ENCODE measurements at places on chromosomes 13 and 19.

DNA sequence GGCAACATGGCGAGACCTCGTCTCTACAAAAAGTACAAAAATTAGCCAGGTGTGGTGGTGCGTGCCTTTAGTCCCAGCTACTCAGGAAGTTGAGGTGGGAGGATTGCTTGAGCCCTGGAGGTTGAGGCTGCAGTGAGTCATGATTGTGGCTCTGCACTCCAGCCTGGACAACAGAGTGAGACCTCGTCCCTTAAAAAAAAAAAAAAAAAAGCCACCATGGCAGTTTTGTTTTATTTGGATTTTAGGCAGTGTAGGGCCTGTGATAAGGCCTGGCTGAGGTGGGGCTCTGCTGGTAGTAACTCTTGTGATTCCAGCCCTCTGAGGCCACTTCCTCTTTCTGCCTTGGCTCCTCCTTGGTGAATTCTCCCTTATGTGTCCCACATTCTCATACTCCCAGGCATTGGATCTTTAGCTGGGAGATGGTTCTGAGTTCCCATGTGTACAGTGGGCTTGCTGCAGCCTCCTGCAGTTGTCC is 39.2 kb downstream of the GATAD2A start:
- no peak for DNase-seq

DNA sequence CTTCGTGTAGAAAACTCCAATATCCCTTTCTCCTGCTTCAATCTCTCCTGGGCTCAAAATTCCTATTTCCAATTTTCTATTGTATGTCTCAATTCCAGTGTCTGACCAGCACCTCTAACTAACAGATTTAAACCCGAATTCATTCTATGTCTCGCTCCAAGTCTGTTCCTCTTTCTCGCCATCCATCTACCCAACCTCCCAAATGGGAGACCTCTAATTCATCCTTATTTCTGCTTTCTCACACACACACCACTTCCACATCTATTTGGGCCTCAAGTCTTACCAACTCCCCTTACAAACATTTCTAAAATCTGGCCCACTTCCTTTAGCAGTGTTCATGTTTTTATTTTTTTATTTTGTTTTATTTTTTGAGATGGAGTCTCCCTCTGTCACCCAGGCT is 53.3 kb downstream of the MBD3L2B start:
- DNase-seq: no peak

DNA sequence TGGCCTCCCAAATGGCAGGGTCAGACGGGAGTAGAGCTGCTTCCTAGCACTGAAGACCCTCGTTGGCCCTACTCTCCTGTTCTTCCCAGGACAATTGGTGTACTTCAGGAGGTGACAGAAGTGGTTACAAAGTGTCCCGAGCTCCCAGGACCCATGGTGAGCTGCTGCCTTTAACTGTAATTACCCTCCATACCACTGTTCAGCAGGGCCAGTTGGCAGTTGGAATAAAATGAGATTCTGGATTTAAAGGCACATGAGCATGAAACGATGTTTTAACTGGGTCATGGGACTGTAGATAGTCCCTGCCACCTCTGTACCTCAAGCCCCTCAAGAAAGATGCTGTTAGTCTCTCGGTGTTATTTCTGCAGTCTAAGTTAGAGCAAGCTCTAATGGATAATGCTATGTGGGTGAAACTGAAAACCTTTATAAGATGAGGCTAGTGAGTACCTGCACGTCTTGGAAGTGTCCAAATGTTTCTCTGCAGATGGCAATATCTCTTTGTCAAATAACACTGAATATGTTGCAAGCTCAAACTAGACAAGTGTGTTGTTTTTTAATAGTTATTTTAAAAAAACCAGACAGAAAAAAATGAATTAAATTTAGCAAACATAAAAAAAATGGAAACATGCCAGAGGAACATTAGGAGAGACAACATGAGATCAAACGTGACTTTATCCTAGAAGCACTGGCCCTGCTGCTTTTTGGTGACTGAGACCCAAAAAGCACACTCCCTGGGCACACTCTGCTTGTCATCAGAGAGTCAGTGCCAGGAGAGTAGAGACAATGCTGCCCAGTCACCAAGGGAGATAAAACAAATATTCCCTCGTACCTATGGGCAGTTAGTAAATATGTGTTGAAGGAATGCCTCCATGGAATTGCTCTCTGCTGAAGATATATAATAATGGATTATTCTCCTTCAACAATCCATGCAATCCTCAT is 266.3 kb downstream of the LMO7 start:
- DNase-seq: no peak

GRCh38 chr13:66033924-66034323 is 1196.2 kb downstream of the PCDH9 start:
- no peak for DNase-seq

- DNase-seq: peak; percentile 49
Observed at GRCh38 chr13:87671753-87672605, 808 bp downstream of the SLITRK5 start.

GRCh38 chr19:36236304-36236945 is 21.5 kb downstream of the ZNF146 start:
- DNase-seq: no peak

- DNase-seq: peak; percentile 99
Observed at GRCh38 chr19:50607874-50608785, 31.6 kb downstream of the SYT3 start.
